ENCODE measurements at places on chromosomes 3 and 15.

DNA sequence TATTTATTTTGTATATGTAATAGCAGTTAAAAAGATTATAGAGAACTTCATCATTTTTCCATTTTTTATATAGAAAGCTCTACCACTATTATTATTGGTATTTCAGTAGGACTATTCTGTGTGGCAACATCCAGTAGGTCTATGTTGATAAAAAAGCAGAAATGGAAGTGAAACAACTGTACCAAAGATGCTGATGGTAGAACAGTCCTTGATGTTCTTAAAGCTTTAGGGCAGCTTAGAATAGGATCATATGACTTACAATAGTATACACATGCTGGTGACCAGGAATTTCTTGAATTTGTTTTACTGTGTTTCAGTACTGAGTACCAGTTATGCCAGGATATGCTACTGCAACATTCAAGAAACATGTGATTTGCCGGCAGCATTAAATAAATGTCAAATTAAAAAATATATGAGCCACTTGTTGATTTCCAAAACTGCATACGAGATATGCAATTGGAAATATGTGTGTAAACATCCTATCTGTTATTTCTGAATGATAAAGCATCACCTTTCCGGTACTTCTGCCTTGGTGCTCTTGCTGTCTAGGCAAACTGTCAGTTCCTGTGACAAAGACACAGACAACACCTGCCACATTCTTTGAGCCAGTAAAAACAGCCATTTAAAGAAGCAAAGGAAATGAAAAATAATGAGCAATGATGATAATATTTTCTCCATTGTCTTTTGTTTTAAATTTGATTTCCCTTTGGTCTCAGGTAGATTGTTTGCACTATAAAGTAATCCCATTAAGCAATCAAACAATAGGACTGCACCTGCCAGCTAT is 649.2 kb downstream of the ZPLD1 start:
- no peak for DNase-seq

DNA sequence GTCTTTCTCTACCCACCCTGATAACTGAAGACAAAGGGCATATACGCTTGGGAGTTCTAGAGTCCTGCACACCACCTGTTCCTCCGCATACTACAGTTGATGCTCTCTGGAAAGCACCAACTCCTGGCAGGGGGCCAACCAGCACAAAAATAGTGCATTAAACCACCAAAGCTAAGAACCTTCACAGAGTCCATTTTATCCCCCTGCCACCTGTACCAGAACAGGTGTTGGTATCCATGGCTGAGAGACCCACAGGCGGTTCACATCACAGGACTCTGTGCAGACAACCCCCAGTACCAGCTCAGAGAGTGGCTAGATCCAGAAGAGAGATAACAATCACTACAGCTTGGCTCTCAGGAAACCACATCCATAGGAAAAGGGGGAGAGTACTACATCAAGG is 114.4 kb upstream of the POU1F1 start:
- DNase-seq = no peak

- peak; percentile 16 for DNase-seq
These were observed 59.2 kb downstream of the LYZL4 start for GRCh38 chr3:42351207-42351606.

GRCh38 chr15:70741677-70742293 is 21.6 kb downstream of the UACA start:
- peak; percentile 63 for DNase-seq

DNA sequence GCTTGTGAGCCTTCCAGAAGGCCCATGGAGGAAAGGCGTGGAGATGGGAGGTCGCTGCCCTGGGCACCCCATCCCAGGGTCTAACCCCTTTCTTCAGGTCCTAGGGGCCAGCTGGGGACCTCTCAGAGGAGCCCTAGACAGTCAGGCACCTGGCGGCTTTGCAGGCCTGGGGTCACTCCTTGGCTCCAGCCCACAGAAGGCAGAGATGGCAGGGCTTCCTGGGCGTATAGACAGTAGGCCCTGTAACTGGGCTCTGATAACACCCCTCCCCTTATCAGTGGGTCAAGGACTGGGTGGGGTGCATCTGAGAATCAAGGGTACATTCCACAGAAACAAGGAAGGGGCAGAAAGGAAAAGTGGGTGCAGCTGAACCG is 16.7 kb downstream of the ZDHHC19 start:
- DNase-seq = no peak

- no peak for DNase-seq
These were observed 41.5 kb downstream of the LYZL4 start for GRCh38 chr3:42368861-42369260.

- DNase-seq = no peak
These were observed 235.6 kb downstream of the EDEM1 start for GRCh38 chr3:5423076-5423475.

DNA sequence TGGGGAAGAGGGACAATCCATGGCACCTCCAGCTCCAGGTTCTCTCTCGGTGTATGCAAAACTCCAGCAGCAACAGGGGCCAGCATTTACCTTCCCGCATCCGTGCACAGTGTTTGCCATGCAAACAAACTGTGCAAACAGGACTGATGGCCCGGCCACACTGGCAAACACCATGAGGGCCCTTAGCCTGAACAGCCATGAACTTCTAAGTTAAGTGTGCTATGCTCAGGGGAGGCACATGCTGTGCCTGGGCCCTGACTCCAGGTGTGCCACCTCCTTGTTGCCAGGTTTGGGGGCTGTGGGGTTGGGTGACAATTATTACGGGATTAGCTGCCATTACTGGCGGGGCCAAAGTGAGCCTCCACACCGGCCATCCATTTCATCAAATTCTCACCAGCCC is 57.5 kb downstream of the CACNA2D2 start:
- DNase-seq = no peak

GRCh38 chr3:150589759-150590158 is 13.4 kb upstream of the SELENOT start:
- no peak for DNase-seq

DNA sequence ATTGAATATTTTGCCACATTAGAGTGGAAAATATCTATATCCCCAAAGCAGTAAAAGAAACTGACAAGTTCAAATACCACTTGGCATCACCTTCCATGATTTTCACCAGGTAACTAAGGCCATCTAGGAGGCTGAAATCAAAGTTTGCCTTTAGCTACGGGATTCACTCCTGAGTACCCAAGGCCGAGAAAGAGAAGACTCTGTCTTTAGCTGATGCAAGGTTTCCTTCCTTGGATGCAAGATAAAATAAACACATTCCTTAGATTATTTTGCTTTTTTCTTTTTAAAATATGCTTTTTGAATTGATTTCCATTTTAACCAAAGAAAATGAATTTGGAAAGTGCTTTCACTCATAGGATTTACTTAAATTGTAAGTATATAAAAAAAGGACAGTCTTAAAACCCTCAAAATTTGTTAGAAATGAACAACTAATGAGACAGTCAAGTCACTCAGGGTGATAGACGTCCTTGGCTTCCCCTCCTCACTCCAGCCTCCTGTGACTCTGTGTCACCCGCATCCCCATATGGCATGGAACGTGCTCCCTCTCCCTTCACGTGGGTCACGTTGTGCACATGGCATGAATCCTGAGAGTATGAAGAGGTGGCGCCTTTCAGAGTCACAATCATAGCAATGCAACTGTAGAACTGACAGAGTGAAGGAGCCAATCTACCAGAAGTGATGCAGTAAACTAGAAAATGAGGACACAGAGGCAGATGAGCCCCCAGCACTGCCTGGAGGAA is 148.4 kb downstream of the RTP4 start:
- DNase-seq = peak; percentile 6

- no peak for DNase-seq
These were observed 40.2 kb downstream of the TMEM212 start for GRCh38 chr3:171883257-171883892.

DNA sequence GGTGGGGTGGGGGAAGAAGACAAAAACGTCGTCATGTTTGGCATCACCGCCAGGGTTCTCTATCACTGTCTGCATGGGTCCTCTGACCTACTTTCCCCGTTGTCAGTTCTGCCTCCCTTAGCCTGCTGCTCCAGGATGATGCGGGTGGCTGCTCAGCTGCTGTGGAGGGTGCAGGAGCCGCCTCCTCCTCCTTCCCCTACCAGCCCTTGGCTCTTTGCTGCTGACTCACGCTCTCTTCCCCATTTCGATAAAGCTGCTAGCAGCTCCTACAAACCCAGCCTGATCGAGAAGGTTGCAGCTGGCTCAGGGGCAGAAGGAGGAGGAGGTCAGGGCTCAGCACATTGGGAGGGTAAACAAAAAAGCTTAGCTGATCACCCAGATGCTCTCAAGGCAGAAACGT is 49.5 kb upstream of the SEC13 start:
- DNase-seq = peak; percentile 34

GRCh38 chr15:35852818-35853624 is 307.1 kb upstream of the DPH6 start:
- DNase-seq = peak; percentile 57

- no peak for DNase-seq
These were observed 101.0 kb downstream of the PEX5L start for GRCh38 chr3:179935710-179936109.

GRCh38 chr3:122416966-122417365 is 1.1 kb upstream of the WDR5B start:
- DNase-seq = no peak

GRCh38 chr3:179927191-179927590 is 109.5 kb downstream of the PEX5L start:
- no peak for DNase-seq

- peak; percentile 78 for DNase-seq
These were observed 60.3 kb downstream of the RGMA start for GRCh38 chr15:93028632-93029213.

- peak; percentile 20 for DNase-seq
These were observed 7.4 kb downstream of the FAM3D start for GRCh38 chr3:58659051-58659675.

DNA sequence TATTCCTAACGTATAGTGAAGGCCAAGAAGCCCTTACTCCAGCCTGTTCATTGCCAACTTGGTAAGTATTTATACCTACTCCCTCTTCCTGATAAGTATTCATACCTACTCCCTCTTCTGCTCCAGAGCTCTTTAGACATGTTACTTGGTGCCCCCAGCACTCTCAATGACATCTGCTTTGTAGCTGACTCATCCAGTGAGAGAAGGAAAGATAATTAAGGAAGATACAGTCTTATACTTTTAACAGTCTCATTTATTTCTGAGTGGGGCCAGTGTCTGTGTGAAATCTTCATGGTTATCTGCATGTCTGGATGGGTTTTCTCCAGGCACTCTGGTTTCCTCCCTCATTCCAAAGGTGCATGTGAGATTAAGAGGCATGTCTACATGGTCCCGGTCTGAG is 698.7 kb downstream of the FHIT start:
- DNase-seq = peak; percentile 41

- DNase-seq = peak; percentile 41
These were observed 91.0 kb downstream of the RAD18 start for GRCh38 chr3:8872261-8872660.

- peak; percentile 59 for DNase-seq
These were observed 677.4 kb downstream of the SQOR start for GRCh38 chr15:46312133-46312740.

- DNase-seq = no peak
These were observed 102.0 kb downstream of the LMLN start for GRCh38 chr3:198062068-198062465.

DNA sequence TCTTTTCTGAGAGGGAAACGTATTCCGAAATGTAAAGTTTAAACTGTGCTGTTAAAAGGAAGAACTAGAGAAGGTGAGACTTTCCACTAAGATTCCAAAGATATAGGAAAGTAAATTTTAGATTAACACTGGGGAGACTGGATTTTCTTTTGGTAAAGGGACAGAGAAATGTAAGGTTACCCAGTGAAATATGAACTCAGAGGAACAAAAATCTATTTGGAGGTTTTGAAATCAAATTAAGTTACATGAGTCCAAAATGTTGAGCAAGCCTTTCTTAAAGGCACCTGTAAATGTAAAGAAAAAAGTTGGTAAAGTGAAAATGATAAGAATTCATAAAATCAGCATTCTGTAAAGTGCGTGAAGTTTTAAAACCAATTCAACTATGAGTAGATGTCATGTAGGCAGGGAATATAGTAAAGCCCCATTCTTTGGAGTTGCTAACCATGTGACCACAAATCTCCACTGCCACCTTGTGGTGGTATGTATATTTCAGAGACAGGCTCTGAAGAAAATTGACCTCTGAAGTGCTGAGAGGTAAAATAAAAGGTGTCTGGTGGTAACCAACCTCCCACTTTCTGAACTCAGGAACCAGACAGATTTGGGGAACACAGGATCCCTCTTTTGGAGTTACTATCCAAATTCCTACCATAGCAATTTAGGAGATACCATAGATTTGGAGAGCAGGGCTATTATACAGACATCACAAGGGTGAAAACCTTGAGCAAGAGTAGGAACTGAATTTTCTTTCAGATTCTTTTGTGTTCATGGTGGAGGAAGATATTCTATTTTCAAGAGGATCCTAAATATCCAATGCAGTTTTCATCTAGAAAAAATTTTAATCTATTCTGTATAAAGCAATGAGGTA is 215.3 kb downstream of the ROBO2 start:
- peak; percentile 53 for DNase-seq

DNA sequence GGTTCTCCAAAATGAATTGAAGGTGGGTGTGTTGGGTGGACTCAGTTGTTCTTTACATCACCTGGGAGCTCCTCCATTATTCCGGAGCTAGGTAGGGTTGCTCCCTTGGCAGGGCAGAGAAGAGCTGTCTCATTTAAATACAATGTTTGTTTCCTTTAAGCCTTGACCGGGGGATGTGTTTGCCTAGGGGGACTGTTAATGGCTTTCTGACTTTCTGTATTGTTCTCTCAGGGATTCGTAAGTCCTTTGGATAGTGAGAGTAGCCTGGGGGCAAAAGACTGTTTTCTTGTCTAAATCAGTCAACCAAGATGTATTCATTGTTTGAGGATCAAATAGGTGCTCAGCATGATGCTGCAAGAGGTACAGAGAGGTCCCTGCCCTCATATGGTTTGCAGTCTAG is 71.1 kb downstream of the CDAN1 start:
- no peak for DNase-seq

GRCh38 chr3:50588759-50589433 is 19.6 kb downstream of the HEMK1 start:
- DNase-seq = no peak

GRCh38 chr3:134749802-134750553 is 45.1 kb upstream of the EPHB1 start:
- DNase-seq = no peak

- DNase-seq = no peak
These were observed 85.9 kb upstream of the PRR23E start for GRCh38 chr3:127107002-127107401.

DNA sequence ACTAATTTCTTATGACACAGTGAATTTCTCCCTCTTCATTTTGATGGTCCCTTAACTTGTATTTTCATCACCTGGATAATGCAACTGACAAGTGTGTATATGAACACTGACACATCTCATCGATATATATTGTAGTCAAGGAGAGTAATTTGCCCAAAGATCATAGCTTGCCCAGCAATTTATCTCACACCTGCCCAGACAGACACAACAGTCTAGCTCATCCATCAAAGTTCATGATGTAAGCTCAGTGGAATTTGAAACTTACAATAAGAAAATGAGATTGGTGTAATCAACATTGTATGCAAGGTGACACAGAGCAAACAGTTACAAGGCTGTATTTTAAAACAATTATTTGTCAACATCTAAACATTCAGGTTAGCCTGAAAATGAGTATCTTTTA is 805.8 kb downstream of the NAALADL2 start:
- DNase-seq = no peak
